Hematopoietic multipotent progenitor cell (in vitro differentiated cells): ENCODE measurements at places on chromosomes 5 and 9. TPM values are rescaled to one million over a fixed set of nuclear protein-coding genes. Genes with fewer than 3 reads are reported as not detected.

The NXNL2 gene
- total RNA-seq = 0.54 TPM

The LNPEP gene
- total RNA-seq = 36.1 TPM

The ORM2 gene
- not detected for total RNA-seq

The TAF11L5 gene
- total RNA-seq = not detected

The KLHL3 gene
- total RNA-seq = 13.7 TPM

The SETD9 gene
- 10.0 TPM for total RNA-seq

The CXCL14 gene
- total RNA-seq = under 0.01 TPM

The ACTBL2 gene
- not detected for total RNA-seq

The ADAMTS16 gene
- total RNA-seq = not detected

The SH2D3C gene
- total RNA-seq = 79.7 TPM

The DOCK8 gene
- total RNA-seq = 73.2 TPM

The UQCRQ gene
- 81.6 TPM for total RNA-seq

The GABRA1 gene
- total RNA-seq = not detected

The ITK gene
- 0.27 TPM for total RNA-seq

The ROPN1L gene
- total RNA-seq = 1.9 TPM

The EIF4E1B gene
- total RNA-seq = not detected

The RNF14 gene
- total RNA-seq = 14.3 TPM

The PLPPR1 gene
- total RNA-seq = not detected

The TMEM252 gene
- not detected for total RNA-seq

The ESM1 gene
- total RNA-seq = under 0.01 TPM

The AQP3 gene
- 1.6 TPM for total RNA-seq

The TJP2 gene
- total RNA-seq = 34.7 TPM

The PDE6A gene
- under 0.01 TPM for total RNA-seq
